ENCODE measurements at places on chromosomes 7 and 10.
A peak's percentile ranks its signal among the peaks of the same experiment; 100 is the strongest.

DNA sequence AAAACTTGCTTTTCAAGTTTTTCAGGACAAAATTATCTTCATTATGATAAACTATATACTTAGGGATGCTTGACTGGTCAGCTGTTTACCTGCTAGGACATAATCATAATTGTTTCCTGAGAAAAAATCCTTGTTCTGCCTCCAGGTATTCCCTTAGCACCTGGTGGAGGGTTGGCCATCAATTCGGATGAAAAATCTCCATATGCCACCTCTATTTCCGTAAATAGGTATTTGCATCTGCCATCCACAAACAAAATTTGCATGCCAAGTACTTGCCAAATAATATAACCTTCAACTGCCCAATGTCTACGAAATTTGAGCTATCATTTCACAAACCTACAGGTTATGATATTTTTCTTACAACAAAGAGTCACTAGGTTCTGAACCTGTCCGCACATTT is 126.2 kb downstream of the RNF133 start:
- no peak for DNase-seq

DNA sequence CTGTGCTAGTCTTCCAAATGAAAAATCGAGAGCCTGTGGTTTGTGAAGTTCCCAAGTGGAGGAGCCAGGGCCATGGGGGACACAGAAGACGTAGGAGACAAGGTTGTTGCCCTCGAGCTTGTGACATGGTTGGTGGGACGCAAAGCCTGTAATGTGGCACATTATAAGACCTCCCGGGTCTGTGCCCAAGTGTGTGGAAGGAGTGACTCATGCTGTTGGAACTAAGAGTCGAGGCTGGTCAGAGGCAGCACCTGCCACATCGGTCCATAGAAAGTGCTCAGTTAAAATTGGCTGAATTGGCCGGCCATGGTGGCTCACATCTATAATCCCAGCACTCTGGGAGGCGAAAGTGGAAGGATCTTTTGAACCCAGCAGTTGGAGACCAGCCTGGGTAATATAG is 27.0 kb upstream of the PODXL start:
- DNase-seq: no peak

GRCh38 chr7:24227068-24227467 is 56.9 kb upstream of the NPY start:
- DNase-seq: no peak

DNA sequence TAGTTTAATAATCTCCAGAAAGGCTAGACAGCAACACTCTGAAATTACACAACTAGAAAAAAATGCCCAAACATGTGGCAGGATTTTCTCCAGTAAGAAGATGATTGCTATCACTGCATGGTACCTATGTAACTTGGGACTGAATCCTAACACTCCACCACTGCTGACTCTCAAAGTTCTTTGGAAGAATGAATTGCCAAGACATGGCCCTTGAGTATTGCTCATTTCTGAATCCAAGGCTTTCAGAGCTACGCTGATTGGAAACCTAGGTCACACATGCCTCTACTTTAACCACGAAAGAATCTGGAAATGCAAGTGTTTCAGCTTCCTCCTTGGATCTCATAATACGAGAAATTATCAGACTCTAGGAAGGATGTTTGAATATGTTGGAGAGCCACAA is 167.5 kb upstream of the CELF2 start:
- DNase-seq: no peak

DNA sequence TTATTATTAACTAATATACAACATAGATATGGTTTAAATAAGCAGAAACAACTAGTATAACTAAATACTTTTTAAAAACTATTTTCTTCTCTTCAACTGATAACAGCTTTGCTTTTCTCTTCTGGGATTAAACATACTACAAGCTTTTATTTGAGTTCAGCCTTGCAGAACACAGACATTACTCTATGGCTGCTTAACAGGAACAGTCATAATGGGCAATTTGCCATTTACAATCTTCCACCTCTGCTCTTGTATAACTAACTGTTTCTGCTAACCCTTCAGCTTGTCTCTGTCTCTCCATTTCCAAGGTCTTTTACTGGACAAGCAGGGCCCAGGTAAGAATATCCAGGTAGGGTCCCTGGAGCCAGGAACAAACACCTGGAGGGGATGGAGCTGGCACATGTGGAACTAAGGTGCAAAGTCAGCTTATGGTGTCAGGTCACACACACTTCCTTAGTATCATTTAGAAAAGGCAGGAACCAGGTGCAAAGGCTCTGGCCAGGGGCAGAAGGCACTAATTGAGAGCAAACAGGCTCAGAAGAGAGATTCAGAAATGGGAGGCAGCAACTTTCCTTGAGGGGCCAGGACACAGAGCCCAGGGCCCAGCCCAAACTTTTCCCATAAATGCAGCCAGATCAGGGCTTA is 93.1 kb downstream of the STRA8 start:
- DNase-seq: no peak

GRCh38 chr7:27973625-27974024 is 207.0 kb downstream of the JAZF1 start:
- no peak for DNase-seq

- no peak for DNase-seq
Observed at GRCh38 chr7:66043681-66044497, 31.7 kb upstream of the ASL start.

- no peak for DNase-seq
Observed at GRCh38 chr7:36787933-36788378, 63.7 kb upstream of the AOAH start.

- DNase-seq: no peak
Observed at GRCh38 chr10:30032125-30032524, 27.3 kb downstream of the JCAD start.

- peak; percentile 7 for DNase-seq
Observed at GRCh38 chr10:117005026-117005526, at the start of gene SHTN1. Gene SHTN1, minus strand, starts transcription at chr10:117005187. Its CDS starts 108 bp downstream, at chr10:117005079.

DNA sequence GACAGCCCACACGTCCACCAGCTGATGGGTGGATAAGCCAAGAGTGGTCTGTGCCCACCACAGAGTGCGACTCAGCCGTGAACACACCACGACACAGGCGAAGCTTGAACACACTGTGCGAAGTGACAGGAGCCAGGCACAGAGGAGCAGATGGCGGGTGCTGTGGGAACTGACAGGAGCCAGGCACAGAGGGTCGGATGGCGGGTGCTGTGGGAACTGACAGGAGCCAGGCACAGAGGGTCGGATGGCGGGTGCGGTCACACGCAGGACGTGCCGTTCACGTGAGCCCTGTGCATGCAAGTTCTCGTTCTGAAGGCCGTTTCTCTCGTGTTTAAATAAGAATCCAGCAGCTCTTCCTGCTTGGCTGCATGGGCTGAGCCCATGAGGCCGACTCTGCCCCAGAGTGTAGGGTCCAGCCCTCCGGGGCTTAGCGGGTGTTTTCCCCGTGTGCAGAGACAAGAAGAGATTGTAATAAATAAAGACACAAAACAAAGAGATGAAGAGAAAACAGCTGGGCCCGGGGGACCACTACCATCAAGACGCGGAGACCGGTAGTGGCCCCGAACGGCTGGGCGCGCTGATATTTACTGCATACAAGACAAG is 5.9 kb upstream of the ADAP1 start:
- DNase-seq: no peak

DNA sequence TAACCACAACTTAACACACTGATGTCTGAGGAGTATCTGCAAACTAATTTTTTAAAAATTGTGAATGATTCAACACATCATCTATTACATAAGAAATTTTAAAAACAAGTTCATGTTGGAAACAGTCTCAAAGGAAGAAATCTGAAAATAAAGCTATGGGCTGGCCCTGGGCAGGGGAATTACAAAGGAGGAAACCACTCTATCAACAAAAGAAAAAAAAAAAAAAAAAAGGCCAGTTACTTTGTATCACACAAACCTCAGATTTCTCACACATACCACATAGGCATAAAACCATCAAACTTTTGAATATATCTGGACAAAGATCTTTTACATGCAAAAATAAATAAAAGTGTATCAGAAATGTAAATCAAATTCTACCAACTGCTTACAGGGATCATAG is 20.8 kb downstream of the TIAL1 start:
- no peak for DNase-seq

DNA sequence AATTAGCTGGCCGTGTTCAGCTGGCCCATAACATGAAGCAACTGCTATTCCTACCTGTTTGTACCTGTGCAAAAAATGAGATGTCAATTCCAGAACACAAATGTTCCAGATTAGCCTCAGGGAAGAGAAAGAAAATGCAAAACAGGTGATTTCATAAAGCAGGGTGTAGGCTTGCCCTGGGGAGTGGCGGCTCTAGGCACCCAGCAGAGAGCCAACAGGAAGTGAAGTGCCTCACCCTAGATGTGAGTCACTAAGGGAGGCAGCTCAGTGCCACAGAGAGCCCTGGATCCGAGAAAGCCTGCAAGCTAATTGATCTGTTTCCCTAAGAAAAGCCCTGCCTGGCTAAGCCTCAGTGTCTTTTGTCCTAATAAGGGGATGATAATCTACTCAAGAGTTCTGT is 240.0 kb downstream of the ARHGAP21 start:
- DNase-seq: no peak

GRCh38 chr10:129854796-129855705 is 109.0 kb downstream of the EBF3 start:
- no peak for DNase-seq

DNA sequence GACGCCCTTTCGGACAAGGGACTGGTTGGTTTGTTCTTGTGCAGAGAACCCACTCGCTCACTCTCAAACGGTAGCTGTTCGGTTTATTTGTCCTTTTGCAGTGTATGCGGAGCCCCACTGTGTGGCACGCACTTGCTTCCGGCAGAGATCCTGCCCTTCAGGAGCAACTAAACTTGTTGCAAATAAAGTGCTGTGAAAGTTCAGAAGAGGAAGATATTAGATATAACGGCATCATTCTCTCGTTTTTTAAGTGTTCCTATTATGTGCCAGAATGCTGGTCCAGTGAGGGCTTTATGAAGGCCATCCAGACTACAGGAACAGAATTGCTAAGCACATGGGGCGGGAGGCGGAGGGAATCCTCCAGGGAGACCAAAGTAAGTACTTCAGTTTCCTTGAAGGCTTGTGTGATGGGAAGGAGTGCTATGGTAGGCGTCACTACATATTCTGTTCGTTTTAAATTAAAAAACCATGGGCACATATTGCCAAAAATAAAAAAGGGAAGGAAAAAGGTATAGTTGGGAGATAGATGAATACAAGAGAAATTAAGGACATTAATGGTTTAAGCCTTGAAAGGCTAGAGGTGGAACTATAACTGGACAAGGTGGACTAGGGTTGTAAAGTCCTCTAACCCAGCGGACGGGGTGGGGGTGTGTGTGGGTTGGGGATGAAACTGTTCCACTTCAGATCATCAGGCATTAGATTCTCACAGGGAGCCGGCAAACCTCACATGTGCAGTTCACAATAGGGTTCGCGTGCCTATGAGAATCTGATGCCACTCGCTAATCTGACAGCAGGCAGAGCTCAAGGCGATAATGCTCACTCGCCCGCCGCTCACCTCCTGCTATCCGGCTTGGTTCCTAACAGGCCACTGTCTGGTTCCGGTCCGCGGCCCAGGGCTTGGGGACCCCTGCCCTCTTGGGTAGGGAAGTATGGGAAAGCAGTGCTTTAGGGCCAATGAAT is 704 bp upstream of the ERLIN1 start:
- no peak for DNase-seq

GRCh38 chr7:4010061-4010605 is 672.0 kb upstream of the FOXK1 start:
- no peak for DNase-seq

DNA sequence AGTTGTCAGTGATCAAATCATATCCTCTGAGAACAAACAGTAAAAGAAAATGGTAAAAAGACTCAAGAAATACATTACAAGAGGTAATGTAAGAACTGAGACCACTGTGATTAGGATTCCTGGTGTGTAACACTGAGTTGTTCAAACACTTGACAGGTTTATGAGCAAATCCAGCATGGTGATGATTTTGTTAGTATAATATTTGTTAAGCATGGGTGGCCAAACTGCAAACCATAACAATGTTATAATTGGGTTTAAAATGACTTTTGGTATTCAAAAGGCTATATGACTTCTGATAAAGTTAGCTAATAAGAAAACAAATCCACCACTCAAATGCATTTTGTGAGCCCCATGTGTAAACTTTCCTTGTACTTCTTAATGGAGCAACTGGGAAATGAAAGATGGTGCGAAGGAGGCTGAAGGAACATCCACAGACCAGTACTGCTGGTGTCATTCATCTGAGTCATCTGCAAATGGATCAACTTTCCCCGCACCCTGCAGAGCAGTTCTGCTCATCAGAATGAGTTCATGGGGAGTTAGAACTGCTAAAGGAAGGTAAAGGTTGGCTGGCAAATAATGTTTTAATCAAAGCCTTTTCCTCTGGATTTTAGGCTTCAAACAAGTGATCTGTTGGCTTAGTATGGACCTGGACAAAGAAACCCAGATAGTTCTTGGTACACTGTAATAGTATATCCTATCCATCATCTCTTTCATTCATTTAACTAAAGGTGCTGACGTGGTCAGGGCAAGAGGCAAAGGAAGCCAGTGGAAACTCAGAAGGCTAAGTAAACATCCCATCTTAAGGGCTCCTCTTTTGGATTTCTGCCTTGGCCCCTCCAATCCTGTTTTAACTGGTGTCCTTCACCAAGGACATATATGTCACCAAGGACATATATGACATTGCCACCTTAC is 45.0 kb downstream of the AFAP1L2 start:
- DNase-seq: no peak

DNA sequence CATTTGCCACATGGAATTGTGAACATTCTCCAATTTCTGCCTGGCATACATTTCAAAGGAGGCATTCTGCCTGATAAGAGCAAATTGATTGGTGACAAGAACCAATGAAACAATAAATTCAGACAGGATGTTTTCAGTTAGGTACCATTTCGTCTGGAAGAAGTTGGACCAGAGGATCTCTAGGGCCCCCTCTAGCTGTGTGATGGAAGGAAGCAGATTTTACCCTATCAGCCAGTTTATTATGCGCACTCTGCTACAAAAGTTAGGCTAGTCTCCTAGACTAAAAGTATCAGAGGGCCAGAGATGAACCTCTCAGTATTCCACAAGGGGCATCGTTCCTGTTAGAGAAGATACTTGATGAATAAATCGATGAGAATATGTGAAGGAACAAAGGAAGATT is 118.0 kb downstream of the BUB3 start:
- DNase-seq: no peak

DNA sequence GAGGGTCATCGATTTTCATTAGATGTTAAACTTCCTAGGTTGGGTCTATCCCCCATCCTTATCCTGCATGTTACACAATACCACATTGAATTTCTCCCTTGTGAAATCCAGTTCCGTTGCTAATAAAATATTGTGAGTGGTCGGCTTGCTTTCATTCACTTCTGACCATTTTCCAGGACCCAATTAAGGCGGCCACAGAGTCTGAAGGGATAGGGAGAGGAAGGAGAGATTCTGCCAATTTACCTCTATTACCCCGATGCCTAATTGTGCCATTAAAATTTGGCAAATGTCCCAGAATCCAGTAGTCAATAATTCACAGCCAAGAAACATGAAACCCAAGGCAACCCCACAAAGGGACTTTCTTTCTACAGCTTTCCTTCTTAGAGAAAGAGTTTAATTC is 129.9 kb downstream of the IPMK start:
- DNase-seq: no peak

- no peak for DNase-seq
Observed at GRCh38 chr10:14681305-14681704, 93.4 kb downstream of the FAM107B start.

Measured in thoracic aorta (tissue), 2 donors.